Ureter (tissue), 1 donor: ENCODE measurements at places on chromosomes 6 and 20.

DNA sequence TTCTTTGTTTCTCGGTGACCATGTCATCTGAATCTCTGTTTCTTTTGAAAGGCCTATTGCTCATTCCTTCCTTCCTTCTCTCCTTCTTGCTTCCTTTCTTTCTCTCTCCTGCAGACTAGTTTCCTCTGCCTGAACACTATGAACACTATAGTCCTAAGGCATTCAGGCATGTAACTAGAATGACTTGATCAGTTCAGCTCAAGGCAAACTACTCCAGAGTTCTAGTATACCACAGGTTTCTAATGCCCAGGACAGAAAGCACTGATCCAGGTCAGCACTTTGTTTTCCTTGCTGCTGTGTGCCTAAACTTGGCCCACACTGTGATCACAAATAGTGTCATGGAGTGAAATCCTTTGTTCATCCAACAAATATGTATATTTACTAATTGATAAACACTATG is 324.1 kb upstream of the GJE1 start:
- DNase-seq: no peak

GRCh38 chr6:37617073-37617472 is 80.6 kb downstream of the MDGA1 start:
- DNase-seq: no peak

- no peak for DNase-seq
Measured at GRCh38 chr6:117548797-117549301, 53.5 kb downstream of the GOPC start.

GRCh38 chr20:46018112-46018511 is 9.4 kb downstream of the MMP9 start:
- DNase-seq: no peak

DNA sequence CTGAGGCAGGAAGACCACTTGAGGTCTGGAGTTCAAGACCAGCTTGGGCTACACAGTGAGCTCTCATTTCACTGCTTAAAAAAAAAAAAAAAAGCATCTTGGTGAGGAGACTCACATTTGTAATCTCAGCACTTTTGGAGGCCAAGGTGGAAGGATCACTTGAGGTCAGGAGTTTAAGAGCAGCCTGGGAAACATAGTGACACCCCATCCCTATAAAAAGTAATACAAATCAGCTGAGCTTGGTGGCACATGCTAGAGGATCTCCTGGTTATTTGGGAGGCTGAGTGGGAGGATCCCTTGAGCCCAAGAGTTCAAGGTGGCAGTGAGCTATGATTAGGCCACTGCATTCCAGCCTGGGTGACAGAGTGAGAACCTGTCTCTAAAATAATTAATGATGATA is 29.4 kb upstream of the SYNCRIP start:
- no peak for DNase-seq

GRCh38 chr20:49337357-49337756 is 59.5 kb upstream of the ZNFX1 start:
- DNase-seq: no peak

GRCh38 chr20:56369179-56369578 is 10.4 kb downstream of the FAM210B start:
- no peak for DNase-seq

DNA sequence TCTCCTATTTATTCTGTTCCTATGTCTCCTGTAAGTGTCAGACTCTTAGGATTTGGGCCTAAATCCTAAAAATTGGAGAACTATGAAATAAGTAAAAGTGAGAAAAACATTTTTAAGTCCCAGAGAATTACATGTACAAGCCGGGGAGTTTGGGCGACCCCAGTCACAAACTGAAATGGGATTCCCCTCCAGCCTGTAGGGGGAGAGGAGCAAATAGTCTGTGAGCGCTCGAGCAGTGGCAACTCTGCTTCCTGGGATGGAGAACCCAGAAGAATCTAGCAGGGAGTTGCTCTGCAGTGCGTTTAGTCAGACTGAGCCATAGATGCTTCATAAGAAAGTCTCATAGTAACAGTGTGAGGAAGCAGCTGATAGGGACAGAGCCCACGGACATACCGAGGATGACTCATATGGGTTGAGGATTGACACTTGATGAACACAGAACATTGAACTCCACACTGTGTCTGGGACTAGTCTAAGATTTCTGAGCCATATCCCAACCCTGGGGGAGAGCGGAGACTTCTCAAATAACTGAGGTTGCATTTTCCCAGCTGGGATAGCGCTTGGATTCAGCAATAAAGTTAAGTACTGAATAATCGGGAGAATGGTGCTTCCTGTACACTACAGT is 437.2 kb downstream of the BCKDHB start:
- no peak for DNase-seq

DNA sequence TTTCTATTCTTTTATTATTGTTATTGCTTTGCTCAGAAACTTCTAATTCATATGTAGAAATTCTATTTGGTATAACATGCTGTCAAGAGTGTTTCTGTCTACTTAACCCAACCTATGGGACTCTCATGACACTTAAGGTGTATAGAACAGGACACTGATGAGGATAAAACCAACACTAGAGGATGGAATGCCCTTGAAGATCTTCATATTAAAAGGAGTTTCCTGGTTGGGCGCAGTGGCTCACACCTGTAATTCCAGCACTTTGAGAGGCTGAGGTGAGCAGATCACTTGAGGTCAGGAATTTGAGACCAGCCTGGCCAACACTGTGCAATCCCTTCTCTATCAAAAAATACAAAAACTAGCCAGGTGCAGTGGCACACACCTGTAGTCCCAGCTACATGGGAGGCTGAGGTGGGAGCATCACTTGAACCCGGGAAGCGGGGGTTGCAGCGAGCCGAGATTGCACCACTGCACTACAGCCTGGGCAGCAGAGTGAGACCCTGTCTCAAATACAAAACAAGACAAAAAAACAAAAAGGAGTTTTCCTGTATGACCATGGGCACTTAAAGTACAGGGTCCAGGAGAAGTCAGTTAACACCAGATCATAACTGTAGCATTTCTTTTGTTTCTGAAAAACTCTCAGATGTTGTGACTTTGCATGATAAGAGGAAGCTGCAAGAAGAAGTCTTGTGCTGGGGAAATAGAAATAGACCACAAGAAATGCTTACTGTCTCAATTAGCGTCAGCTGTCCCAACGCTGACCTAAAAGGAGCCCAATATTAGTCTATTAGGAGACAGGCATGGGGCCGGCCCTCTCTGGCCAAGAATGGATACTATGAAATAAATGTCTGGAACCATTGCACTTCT is 38.9 kb upstream of the CD2AP start:
- no peak for DNase-seq

DNA sequence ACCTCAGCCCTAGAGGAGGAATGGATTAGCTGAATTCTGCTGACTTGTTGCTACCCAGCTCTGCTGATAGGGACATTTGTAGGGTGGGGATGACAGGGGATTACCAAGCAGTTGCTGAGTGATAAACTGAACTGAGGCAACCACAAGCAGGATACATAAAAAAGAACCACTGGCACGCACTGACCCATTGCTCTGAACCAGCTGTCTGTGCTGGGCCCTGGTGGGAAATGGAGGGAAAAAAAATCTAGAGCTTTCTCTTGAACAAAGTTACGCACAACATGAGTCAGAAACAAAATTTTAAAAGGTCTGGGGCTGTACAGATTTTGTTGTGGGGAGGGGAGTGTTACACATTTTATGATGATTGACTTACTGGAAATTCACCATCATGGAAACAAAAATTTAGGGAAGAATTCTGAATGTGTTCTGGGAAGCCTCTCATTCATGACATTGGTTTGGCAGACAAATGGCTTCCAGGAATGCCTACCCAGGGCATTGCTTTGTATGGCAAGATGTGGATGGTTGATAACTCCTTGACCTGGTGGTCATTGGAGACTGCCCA is 37.7 kb downstream of the FOXO3 start:
- DNase-seq: no peak

- DNase-seq: no peak
Measured at GRCh38 chr6:148596891-148597455, 149.9 kb upstream of the UST start.

DNA sequence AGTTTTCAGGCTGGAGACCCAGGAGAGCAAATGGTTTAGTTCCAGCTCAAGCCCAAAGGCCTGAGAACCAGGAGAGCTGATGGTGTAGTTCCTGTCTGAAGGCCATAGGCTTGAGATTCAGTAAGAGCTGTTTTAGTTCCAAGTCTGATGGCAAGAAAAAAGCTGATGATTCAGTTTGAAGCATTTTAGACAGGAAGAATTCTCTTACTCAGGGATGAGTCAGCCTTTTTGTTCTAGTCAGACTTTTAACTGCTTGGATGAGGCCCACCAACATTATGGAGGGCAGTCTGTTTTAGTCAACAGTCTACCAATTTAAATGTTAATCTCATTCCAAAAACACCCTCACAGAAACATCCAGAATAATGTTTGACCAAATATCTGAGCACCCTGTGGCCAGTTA is 2.5 kb downstream of the ZSCAN26 start:
- DNase-seq: no peak

GRCh38 chr20:13461849-13462458 is 176.8 kb downstream of the TASP1 start:
- DNase-seq: no peak

GRCh38 chr20:58523072-58523970 is 8.1 kb upstream of the APCDD1L start:
- peak; percentile 33 for DNase-seq
